ENCODE measurements at places on chromosomes 16 and 17. TPM values are rescaled to one million over a fixed set of nuclear protein-coding genes. Genes with fewer than 3 reads are reported as not detected.

The KRTAP9-4 gene
- not detected for total RNA-seq

The PRR14 gene
- total RNA-seq = 22.6 TPM

The NPIPA1 gene
- 28.2 TPM for total RNA-seq

The HSD17B2 gene
- not detected for total RNA-seq

GRCh38 chr16:2706085-2706484, 13.9 kb downstream of the PRSS27 start:
- DNase-seq = no peak

- no peak for DNase-seq
Observed at GRCh38 chr17:37729905-37730304, 15.0 kb downstream of the HNF1B start.

- peak; percentile 79 for DNase-seq
Observed at GRCh38 chr16:22297114-22297870, at the start of gene POLR3E. Gene POLR3E (plus strand): TSS chr16:22297409. CDS start chr16:22302969, 5,560 bp downstream.

DNA sequence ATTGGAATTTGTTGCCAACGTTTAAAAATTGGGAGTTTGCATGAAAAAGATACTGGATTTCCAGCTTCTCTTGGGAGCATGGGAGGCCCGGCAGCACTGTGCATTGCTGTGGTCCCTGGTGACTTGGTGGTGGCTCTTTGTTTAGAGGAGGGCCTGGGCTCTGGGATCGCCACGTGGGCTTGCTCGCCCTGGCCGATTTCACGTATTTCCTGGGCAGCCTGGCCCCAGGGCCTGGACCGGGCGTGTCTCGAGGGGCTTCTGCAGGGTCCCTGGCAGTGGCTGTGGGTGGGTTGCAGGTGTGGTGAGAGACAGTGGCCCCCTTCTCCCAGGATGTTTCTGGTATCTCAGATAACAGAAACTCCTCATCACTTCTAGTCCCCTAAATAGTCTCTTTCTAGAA, 67.9 kb downstream of the ATP2C2 start:
- no peak for DNase-seq

DNA sequence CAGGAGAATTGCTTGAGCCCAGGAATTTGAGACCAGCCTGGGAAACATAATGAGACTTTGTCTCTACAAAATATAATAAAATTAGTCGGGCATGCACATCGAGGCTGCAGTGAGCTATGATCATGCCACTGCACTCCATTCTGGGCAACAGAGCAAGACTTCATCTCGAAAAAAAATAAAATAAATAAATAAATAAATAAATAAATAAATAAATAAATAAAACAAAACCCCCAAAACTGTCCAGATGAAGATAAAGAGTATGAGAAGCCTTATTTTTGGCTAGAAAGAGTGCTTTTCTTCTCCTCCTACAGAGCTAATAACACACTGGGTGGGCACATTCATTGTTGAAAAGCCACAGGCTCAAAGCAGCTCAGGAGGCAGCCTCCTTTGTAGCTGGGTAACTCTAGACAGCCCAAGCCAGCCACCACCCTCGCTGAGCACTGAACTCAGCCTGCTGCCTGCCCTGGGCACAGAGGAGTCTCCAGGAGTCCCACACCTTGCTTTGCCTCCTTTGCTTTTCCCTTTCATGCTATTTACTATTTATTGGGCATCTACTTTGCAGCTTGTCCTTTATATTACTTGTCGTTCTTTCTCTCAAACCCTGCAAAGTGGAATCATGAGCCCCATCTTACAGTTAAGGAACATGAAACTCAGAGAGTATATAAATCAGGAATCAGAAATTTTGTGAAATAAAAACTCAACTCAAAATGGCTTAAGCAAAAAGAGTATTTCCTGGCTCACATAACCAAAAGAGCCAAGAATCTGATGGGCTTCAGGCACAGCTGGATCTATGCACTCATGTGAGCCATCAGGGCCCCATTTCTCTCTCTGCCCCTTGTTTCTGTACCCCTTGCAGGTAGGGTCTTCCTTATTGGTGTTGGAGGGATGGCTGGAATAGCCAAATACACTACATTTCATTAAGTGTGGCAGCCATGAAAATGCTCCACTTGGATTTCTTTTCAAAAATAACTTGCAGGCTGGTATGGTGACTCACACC, 18.1 kb upstream of the C16orf87 start:
- no peak for DNase-seq

- DNase-seq = no peak
Observed at GRCh38 chr16:25012525-25012991, 2.6 kb downstream of the ARHGAP17 start.

- DNase-seq = no peak
Observed at GRCh38 chr16:55506083-55506482, 2.8 kb upstream of the LPCAT2 start.

GRCh38 chr17:50045154-50045553, 10.8 kb upstream of the ITGA3 start:
- no peak for DNase-seq

GRCh38 chr17:31752584-31752983, 106.5 kb downstream of the COPRS start:
- no peak for DNase-seq

GRCh38 chr17:4438162-4438944, 4.6 kb downstream of the SPNS3 start:
- no peak for DNase-seq

DNA sequence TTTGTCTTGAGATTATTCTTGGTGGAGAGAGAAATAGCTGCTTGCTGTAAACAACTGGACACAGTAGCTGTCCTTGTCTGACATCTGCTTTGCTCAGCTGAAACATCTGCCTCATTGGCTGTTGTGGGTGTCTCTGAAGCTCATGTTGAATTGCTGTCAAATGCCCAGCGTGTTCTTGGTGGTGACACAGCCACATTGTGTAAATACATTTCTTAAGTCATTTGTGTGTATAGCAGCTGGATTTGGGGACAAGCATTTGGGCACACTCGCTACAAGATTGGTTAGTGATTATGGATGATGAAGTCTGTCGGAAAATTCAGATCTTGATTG, 5.3 kb downstream of the FAM234A start:
- DNase-seq = no peak

- DNase-seq = no peak
Observed at GRCh38 chr17:8275421-8276290, 12.8 kb upstream of the RANGRF start.

DNA sequence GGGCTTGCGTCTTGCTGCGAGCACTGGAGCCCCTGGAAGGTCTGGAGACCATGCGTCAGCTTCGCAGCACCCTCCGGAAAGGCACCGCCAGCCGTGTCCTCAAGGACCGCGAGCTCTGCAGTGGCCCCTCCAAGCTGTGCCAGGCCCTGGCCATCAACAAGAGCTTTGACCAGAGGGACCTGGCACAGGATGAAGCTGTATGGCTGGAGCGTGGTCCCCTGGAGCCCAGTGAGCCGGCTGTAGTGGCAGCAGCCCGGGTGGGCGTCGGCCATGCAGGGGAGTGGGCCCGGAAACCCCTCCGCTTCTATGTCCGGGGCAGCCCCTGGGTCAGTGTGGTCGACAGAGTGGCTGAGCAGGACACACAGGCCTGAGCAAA, 7.4 kb downstream of the MPG start:
- DNase-seq = no peak

GRCh38 chr16:31005350-31006085, 4.9 kb downstream of the STX1B start:
- no peak for DNase-seq

Measured in kidney epithelial cell (primary cell).